ENCODE measurements at places on chromosomes 13 and 19. TPM values are rescaled to one million over a fixed set of nuclear protein-coding genes. Genes with fewer than 3 reads are reported as not detected.

GRCh38 chr13:24161010-24161775, 673 bp downstream of the SPATA13 start:
- peak; percentile 79 for DNase-seq

- no peak for DNase-seq
Measured at GRCh38 chr19:5877882-5878281, 7.5 kb upstream of the FUT5 start.

GRCh38 chr13:97758317-97758716, 195.2 kb upstream of the IPO5 start:
- DNase-seq = no peak

DNA sequence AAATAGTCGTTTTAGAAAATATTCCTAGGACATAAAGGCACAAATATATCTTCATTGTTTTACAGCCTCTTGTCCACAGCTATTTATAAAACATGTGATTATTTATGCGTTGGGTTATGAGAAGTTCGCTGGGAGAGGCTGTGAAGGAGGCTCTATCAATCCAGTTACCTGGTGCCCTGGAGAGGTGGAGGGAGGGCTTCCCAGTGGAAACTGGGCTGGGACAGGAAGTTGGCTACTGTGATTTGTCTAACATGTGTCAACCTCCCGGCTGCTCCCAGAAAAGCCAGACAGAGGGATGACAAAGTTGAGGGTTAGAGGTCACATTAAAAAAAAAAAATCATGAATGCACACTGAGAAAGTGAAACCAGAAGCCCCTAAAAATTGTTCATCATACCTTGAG, 346.5 kb downstream of the ZNF536 start:
- no peak for DNase-seq

GRCh38 chr19:13691569-13692435, 72.5 kb upstream of the MRI1 start:
- no peak for DNase-seq

DNA sequence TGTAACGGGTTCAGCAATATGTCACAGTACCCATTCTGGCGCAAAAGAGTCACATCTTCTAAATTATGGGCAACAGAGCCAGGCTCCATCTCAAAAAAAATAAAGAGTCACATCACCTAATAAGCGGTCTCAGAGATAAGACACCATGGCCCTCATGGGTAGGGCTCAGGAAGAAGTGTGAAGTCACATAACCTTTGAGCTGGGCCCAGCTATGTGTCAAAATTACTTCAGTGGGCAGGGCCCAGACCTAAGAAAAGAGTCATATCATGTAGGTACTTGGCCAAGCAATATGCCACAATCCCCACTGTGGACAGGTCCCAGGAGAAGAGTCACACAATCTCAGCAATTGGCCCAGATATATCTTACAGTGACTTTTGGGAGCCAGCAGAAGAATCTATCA, 11.4 kb upstream of the ZNF91 start:
- no peak for DNase-seq

DNA sequence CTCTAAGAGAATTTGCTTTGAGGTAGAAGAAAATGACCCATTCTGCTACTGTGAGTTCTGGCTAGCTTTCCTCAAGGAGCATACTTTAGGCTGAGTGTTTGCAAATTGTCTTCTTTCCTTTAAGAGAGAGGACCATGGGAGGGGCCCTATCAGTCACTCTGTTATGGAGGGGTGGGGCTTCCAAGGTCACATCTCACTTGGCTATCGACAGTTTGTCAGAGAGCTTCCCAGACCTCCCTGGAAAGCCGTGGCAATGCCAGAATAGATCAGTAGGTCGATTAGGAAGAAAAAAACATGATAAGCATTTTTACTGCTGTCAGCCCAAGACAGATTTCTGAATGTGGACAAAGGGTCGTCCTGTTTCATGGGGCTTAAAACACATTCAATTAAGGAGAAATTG, 93.3 kb downstream of the OXGR1 start:
- DNase-seq = no peak

DNA sequence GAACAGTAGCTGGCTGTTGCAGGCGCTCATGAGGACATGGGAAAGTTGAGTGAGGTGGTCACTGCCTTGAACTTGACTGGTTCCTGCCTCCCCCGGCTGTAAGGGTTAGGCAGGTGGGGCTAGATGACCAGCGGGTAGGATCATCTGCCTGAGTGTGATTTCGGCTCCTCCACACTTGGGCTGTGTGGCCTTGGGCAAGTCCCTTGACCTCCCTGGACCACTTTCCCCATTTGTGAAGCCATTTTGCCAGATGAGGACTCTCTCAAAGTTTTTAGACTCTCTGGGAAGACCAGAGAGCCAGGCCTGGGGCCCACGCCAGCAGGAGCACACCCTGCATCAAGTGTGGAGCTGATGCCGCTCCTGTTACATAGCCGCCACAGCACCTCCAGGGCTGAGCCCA, 9.5 kb downstream of the PPP1R37 start:
- no peak for DNase-seq

DNA sequence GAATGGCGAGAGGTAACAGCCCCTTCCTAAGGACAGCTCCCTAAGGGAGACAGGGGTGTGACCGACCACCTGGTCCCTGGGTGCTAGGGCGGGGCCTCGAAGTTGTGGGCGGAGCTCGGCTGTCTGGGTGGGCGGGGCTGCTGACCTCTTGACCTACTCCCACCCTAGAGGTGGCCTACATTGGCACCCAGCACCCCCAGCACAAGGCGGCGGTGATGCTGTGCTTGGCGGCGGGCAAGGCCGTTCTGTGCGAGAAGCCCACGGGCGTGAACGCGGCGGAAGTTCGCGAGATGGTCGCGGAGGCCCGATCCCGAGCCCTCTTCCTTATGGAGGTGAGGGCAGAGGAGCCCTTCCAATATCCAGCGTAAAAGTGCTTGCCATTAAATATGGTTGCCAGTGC, 2.4 kb downstream of the DHDH start:
- no peak for DNase-seq

GRCh38 chr19:46644720-46645119, 8.7 kb upstream of the GNG8 start:
- DNase-seq = no peak

- DNase-seq = no peak
Measured at GRCh38 chr13:102726430-102726829, 31.6 kb upstream of the METTL21C start.

DNA sequence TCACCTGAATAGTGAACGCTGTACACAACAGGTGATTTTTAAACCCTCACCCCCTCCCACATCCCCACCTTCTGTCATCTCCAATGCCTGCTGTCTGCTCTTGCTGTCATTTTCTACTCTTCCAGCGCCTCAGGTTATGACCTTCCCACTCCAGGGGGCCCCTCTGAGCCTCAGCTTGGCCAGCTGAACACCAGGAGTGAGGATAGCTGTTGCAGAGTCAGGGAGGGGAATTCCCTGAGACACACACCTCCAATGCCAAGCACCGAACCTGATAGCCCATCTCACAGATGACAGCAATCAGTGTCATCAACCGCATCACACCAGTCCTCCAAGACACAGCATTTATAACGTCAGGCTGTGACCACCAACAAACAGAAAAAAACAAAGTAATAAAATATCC, 193.5 kb downstream of the ZNF536 start:
- no peak for DNase-seq

- no peak for DNase-seq
Measured at GRCh38 chr19:51462681-51463080, 4.4 kb upstream of the SIGLEC8 start.

- DNase-seq = no peak
Measured at GRCh38 chr13:92804926-92805325, 421.7 kb upstream of the GPC6 start.

DNA sequence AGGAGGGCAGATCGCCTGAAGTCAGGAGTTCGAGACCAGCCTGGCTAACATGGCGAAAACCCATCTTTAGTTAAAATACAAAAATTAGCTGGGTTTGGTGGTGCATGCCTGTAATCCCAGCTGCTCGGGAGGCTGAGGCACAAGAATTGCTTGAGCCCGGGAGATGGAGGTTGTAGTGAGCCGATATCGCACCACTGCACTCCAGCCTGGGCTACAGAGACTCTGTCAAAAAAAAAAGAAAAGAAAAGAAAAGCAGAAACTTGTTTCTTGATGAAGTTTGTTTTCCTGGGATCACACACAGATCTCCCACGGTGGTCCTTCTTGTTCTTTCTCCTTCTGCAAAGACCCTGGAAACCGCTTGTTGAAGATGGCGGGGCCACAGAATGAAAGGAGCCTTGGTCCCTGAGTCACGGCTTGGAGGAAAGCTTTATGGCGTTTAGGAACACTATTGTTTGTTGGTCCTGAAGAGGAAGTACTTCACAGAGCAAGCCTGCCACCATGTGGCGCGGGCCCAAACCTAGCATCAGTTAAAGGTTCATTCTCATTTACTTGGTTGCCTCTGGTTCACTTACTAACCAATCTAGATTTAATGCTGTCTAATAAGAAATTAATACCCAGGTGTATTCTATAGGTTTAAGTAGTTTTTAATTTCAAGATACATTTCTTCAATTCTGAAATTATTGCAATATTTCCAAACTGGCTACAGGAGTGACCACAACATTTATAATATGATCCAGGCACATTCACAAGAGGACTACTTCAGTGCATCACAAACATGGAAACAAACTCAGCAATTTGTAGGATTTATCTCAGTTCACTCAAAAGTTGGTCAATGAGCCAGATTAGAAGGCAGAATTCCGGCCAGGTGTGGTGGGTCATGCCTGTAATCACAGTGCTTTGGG, 21.3 kb upstream of the ARL11 start:
- peak; percentile 93 for DNase-seq

DNA sequence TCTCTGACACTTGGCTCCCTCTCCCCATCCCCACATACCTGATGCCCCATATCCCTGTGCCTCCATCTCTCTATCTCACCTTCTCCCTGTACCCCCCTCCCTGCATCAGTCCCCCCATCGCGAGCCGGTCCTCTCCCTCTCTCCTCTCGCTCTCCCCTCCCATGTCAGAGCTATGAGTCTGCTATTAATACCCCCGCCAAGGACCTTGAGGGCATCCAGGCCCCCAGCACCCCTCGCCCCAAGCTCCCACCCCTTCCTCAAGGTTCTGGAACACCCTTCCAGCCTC, 1.6 kb downstream of the GRIN2D start:
- DNase-seq = no peak

DNA sequence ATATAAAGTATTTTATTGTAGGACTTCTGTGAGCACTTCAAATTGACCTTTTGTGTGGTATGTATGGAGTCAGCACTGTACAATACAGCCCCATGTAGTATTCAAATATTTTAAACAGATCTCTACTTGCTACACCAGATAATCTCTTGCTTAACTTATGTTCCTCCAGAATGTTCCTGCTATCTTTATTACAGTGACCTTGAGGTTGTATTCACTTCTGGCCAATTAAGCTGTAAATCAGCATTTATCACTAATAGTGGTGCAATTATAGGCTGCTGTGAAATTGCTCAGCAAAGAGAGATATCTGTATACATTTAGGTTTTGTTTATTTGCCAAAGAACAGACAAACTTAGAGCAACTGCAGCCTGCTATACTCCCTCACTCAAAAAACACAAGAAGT, 1218.6 kb downstream of the PCDH17 start:
- no peak for DNase-seq

GRCh38 chr13:42594481-42595252, 20.7 kb downstream of the TNFSF11 start:
- DNase-seq = no peak

PSG6 gene
- not detected for total RNA-seq

OVOL3 gene
- not detected for total RNA-seq

ZNF541 gene
- 1.2 TPM for total RNA-seq

ADPRHL1 gene
- 468 TPM for total RNA-seq

FPR3 gene
- 7.2 TPM for total RNA-seq

ACER1 gene
- not detected for total RNA-seq

TRIM13 gene
- 24.2 TPM for total RNA-seq

All from Right ventricle myocardium inferior (tissue), 1 donor.